ENCODE measurements at places on chromosomes 16 and 17.
A peak's percentile ranks its signal among the peaks of the same experiment; 100 is the strongest.

DNA sequence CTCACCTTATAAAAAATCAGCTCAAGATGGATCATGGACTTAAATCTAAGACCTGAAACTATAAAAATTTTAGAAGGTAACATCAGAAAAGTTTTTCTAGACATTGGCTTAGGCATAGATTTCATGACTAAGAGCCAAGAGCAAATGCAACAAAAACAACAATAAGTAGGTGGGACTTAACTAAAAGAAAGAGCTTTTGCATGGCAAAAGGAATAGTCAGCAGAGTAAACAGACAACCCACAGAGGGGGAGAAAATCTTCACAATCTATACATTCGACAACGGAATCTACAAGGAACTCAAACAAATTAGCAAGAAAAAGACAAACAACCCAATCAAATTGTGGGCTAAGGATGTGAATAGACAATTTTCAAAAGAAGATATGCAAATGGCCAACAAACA is 368.4 kb upstream of the KIF2B start:
- DNase-seq, result no peak

- no peak for DNase-seq
These were observed 106.3 kb upstream of the HAS3 start for GRCh38 chr16:68999114-68999513.

DNA sequence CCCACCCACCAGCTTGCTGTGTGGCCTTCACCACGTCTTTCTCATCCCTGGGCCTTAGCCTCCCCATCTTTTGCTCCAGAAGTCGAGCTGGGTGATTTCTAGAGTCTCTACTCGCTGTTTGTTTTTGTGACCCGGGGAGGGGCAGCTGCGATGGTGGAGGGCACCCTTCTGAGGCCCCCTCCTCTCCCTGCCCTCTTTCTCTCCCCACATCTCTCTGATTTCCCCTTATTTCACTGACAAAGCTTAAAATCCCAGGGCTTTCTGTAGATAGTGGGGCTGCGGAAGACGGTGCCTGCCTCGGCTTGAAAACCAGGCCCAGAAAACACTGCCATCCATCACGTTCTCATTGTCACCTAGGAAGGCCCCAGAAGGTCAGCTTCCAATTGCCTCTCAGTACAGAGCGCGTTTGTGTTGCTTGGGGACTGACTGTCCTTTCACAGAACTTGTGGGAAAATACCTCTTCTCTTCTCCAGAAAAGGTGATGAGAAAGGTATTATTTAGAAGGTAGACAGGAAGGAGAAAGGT is 95.1 kb downstream of the NTN1 start:
- DNase-seq, result no peak

GRCh38 chr17:45857977-45858708 is 13.5 kb downstream of the SPPL2C start:
- no peak for DNase-seq

DNA sequence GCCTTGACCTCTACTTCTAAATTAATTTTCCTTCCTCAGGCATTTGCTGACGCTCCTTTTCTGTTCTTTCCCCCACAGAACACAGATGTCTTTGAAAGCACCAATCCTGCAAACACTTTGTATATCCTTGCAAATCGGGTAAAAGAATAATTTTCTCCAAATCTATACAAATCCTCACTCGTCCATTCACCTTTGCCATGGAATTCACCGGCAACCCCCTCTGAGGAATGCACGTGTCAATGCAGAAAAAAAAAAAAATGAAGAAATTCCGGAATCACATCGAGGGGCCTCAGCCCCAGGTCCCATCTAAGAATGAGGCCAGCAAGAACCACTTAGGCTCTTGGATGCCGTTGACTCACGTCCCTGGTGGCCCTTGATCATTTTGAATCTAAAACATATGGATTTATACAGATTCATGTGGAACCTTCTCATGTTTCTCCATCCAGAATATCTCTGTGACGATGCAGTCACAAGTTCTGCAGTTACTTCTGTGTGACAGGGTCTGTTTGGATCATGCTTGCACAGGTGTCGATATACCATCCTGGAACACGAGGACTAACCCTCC is 136.9 kb downstream of the RBFOX3 start:
- no peak for DNase-seq

DNA sequence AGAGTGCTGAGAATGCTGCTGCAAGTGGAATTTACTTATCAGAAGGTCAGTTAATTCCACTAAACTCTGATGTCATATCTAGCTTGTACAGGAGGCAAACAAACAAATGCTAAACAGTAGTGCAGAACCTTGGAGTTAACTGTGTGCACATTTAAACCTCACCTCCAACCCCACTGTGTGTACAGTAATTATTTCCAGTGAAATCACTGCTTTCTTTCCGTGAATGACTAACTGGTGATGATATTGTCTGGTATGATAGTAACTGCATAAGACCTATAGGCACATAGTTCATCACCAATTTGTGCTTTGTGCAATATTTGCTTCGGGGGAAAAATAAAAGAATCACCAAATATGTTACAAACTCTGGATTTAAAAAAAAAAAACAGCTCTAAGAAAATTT is 492.5 kb upstream of the HSBP1 start:
- no peak for DNase-seq

DNA sequence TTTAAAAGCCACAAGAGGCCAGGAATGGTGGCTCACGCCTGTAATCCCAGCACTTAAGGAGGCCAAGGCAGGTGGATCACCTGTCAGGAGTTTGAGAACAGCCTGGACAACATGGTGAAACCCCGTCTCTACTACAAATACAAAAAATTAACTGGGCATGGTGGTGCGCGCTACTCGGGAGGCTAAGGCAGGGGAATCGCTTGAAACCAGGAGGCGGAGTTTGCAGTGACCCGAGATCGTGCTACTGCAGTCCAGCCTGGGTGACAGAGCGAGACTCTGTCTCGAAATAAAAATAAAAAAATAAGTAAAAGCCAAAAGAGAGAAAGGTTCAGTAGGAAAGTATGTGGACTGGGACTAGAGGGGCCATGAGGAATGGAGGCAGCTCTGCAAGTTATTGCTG is 13.1 kb upstream of the ITGAL start:
- no peak for DNase-seq

- no peak for DNase-seq
These were observed 289.0 kb downstream of the CEP112 start for GRCh38 chr17:65902831-65903522.

DNA sequence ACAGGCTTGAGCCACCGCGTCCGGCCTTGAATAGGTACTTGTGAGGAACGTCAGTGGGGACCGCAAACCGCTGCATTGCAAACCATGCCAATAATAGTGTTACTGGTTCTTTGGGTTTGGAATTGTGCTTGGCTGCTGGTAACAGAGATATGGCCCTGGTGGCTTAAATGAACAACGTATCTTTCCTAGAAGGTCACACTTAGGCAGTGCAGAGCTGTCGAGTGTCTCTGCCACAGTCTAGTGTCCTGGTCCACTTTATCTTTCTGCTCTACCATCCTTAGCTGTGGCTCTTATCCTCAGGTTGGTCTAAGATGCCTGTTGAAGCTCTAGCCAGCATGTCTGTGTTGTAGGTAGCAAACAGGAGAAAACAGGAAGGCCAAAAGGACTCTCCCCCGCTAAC is 262.1 kb downstream of the SNX29 start:
- no peak for DNase-seq

GRCh38 chr16:2233872-2234812 is 2.1 kb upstream of the DNASE1L2 start:
- peak; percentile 79 for DNase-seq

DNA sequence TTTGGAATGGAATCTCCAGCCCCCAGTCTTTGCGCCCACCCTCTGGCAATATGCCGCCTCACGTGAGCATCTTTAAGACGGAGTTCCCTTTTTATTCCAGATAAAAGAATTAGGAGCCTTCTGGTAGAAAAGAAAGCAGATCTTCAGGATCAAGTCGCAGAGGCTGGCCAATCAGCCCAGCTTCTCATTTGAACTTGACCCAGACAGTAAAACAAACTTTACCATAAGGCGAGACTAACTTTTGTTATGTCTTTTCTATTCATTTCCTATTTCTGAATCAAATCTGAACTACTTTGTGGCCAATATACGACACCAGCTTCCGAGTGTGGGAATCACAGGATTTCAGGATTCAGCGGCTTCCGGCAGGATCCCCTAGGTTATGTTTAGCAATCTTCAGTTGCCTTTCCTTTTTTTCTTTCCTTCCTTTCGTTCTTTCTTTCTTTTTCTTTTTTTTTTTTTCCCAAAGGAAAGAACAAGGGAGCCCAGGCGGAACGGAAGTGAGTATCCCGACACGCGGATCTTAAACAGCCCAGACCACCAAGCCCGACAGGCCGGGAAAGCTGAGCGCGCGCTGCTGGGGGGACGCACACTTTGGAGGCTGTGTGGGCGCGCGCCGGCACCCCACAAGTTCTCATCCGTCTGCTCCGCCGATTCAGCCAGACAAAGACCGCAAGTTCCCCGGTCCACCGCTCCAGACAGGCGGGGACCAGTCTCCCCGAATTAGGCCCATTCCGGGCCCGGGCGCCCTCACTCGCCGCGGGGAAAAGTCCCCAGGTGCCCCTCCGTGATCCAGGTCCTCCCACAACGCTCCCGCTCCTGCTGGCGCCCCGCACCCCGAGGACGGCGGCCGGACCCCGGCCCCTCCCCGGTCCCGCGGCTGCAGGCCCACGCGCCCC is 633 bp downstream of the TBC1D16 start:
- no peak for DNase-seq

DNA sequence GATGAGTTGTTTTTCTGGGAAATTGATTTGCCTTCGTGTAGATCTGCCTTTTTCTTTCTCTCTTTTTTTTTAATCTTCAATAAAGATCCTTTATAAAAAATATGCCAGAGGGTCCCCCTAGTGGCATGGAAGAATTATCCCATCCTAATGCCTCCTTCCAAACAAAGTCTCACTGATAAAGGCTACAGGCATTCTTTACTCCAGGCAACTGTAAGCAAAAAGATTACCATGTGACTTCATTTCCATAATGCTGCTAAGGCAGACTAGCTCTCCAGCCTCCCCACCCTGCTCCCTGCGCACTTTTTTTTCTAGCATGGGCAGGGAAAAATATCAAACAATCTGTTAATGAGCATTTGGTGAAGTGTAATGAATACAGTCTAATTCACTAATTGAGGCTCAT is 220.2 kb upstream of the CDH8 start:
- no peak for DNase-seq

GRCh38 chr16:67177743-67178699 is 5.7 kb downstream of the MATCAP1 start:
- peak; percentile 89 for DNase-seq

- DNase-seq, result no peak
These were observed 20.3 kb downstream of the PITPNA start for GRCh38 chr17:1542316-1542715.

DNA sequence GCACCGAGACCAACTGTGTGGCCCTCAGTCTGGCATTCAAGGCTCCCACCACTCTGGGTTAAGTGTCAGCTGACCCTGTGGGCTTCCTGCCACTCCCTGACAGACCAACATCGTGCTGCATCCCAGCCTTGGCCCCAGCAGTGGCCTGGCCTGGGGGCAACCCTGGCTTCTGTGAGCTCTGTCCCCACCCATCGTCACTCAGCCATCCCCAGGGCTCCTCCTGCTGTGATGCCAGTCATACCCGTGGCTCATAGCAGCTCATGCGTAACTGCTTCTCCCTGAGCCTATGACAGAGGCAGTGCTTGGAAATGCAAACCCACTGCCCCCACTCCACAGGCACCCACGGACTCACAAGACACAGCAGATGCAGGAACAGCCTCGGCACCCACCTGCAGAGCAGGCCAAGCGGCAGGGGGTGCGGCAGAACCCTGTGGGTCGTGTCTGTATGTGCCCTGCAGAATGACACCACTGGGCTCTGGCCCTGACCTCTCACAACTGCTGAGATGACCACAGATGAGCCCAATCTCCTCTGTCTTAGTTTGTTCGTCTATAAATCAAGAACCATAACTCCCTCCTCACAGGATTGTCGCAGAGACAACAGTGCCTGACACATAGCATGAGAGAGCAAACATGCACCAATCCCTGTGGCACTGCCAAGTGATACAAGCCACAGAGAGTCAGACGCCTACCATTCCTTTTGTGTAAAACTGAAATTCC is 26.6 kb downstream of the PIEZO1 start:
- DNase-seq, result no peak

- DNase-seq, result no peak
These were observed 101.4 kb downstream of the PITPNC1 start for GRCh38 chr17:67478401-67479041.

DNA sequence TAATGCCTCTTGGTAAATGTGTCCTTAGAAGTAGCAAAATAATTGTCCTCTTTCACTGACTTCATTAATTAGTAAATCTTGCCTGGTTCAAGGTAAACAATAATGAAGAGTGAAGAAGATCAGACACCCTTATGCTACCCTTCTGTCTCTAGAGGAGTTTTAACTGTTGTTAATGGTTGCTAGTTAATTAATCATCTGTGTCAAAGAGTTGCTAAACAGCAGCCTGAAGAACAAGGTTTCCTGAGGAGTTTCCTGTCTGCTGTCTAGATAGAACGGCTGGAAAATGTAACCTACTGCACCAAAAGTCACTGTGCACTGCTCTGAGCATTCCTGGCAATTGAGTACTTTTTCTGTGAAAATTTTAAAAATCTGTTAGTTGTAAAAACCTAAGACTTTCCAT is 131.3 kb downstream of the NLK start:
- no peak for DNase-seq
